ENCODE measurements at places on chromosomes 11 and 22.
A peak's percentile ranks its signal among the peaks of the same experiment; 100 is the strongest.

DNA sequence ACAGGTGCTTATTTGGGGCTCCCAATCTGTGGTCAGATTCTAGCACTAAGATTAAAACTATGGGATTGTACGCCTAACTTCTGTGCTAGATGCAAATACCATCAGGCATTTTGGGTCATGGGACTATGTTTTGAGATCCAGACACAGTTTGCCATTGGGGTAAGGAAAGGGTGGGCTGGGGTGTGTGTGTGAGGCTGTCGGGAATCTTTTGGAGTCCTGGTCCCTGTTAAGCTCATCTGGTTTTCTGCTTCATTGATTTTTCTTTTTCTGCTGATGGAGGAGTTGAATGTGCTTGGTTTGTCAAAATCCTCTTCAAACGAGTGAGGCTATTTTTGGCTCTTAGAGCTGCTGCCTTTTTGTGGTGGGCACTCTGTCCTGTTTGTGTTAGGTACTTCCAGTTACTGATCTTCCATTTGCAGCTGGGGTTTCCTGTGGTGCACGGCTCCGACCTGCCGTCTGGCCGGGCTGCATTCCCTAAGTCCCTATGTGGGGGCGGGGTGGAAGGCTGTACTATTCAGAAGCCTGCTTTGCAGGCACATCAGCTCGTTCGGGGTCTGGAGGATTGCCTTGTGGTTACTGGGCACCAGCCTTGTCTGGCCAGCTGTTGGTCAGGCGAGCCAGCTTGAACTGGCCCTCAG lies 2.9 kb downstream of the BCR start:
- DNase-seq, result peak; percentile 62

DNA sequence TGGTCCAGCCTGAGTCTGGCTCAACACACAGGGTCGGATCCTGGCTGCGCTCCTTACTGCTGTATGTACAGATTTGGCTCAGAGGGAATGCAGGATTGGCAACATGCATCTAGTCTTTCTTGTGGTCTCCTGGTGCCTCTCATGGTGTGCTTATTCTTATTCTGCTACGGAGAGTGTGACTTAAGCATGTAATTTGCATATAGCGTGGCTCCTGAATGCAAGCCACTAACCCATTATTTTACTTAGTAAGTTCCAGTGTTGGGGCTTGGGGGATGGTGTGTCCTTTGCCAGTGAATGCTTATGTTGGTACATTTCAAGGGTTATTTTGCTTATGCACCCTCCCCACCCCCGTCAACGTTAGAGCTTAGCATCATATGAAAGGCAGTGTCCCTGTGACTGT lies 51.2 kb downstream of the PTPRJ start:
- no peak for DNase-seq

DNA sequence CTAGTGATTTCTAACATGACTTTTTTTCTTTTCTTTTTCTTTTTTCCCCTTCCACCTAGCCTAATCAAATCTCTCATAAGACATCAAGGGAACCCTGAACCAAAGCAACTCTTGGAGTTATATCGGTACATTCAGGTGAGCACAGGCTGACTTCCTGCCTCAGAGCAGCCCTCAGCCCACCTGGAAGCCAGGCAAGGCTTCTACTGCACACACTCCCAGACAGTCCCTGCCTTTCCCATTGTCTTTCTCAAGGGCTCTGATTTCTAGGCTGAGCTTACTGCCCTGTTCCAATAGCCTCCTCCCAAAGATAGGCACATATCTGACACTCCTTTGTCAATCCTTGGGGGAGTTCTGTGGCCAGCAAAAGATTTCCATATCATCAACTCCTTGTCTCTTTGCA lies 629.5 kb downstream of the NTM start:
- DNase-seq, result no peak

DNA sequence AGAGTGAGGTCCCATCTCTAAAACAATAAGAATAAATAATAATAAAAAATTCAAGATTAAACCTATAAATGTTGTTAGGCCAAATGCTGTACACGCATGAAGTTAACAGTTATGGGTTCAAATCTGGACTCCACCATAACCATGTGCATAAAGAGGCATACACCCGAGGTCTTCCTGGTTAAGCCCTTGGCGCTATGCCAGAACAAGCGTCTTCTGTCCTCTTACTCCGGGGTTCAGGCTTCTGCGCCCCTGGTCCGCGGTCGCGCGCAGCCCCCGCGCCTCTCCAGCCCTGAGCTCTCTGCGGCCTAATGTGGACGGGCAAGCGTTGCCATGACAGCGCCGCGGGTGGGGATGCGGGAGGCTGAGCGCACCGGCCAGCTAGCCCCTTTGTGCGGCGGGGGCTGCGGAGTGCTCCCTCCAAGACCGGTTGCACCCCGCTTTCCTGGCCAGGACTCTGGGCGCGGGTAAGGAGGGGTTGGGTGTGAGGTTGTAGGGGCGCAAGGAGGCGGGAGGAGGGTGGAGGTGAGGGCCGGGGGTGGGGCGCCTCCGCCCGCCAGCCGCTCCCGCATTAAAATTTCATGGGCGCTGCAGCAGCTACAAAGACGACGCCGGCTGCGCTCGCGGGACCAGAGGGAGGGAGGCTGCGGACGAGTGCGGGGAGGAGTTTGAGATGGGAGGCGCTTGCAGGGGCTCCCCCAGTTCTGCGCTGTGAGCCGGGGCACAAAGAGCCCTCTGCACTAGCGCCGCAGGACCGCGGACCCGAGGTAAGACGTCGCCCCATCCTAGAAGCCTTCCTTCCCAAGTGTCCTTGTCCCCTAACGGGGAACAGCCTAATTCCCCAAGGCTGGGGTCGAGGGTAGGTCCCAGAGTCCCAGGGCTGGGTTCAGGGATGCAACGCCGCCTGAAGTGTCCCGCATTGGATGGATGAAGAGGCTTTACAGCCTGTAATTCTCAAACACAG lies at the start of gene MIAT:
Gene MIAT, plus strand, starts transcription at position 698 of the 961 bp plus-strand sequence.
- DNase-seq, result peak; percentile 61

DNA sequence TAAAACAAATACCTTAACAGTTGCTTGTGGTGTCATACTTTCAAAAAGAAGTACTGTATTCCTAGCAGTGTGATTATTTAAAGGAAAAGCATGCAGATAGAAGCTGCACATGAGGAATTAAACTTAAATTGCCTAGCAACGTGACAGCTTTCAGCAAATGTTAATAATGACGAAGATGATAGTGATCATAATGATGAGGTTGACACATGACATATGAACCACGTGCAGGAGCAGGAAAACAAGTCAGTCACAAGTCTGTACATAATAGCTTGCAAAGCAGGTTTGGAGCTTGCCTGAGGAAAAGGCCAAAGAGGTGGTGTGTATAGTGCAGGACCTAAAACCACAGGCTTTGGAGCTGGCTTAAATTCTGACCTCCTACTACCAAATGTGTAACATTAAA lies 30.6 kb upstream of the PIK3C2A start:
- no peak for DNase-seq

DNA sequence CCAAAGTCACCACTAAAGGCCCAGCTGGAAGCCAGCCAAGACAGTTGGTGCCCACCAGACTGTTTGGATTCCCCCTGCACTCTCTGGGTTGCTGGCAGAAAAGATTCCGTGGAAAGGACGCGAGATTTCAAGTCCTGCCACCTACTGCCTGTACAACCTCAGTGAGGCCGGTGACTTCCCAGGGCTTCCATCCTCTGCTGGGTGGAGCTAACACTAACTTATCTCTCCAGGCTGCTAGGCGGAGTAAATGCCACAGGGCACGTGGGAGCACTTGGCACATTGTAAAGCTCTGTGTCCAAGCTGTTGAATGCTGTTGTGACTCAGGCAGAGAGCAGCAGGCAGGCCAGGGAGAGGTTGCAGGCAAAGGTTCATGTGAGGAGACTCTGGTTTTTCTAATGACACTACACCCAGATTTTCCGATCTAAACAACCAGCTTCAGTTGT lies 50.9 kb upstream of the CDON start:
- peak; percentile 67 for DNase-seq

- DNase-seq, result no peak
These were observed 14.9 kb downstream of the ADAMTS8 start for GRCh38 chr11:130413405-130414106.

DNA sequence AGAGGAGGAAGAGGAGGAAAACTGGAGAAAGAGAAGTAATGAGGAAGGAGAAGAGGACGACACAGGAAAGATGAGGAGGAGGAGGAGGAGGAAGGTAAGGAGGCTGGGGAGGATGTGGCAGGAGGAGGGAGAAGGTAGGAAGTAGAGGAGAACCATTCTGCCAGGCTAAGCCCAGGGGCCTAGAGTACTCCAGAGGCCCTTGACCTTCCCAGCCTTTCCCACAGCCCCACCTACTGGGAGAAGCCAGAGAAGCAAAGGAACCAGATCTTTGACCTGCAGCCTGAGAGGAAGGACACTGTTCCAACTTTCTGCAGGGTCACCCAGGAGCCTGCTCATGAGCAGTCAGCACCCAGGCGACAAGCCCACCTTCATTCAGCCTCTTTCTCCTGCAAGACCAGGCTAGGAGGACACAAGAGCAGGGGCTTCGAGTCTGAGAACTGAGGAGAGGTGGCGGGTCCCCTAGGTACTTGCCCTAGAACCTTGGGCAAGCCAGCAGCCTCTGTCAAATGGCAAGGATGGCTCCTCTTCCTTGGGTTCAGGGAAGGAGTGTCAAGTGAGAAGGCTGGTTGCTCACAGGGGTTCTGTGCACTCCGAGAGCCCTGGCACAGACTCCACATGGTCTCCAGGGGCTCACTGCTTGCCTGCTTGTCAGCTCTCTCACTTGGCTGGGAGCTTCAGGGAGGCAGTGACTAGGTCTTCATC lies 27.9 kb upstream of the OAF start:
- DNase-seq, result peak; percentile 31

DNA sequence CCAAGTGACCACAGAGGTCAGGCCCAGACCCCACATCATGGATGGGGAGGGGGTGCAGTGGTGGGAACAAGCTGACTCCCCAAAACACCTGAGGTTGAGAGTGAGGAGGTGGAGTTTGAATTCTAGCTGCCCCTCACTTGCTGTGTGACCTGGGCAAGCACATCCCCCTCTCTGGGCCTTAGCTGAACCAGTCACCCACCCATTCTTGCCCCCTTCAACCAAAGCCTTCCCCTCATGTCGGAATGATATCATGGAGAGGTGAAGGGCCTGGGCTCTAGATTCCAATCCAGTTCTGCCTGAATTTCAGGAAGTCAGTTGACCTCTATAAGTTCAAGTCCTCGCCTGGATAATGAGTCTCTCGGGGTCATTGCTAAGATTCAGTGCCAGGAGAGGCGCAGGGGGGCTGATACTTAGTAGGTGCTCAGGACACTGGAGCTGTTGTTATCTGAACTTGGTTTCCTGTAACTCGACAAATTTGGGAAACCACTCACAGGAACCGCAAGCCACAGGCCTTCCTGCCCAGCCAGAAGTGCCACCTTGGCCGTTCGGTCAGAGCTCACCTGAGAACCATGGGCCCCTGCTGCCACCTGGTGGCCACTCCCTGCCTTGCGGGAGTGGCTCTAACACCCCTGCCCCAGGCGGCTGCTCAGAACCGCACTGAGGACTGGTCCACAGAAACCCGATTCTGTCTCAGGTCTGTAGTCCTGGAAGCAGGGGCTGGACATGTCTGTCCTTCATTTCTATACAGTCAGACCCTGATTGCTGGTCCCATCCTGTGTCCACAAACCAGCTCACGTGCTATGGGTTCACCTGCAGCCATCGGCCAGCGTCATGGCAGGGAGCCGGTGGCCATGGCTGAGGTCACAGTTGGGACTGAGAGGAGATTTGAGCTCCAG lies 6.9 kb downstream of the CDC42EP1 start:
- peak; percentile 71 for DNase-seq

DNA sequence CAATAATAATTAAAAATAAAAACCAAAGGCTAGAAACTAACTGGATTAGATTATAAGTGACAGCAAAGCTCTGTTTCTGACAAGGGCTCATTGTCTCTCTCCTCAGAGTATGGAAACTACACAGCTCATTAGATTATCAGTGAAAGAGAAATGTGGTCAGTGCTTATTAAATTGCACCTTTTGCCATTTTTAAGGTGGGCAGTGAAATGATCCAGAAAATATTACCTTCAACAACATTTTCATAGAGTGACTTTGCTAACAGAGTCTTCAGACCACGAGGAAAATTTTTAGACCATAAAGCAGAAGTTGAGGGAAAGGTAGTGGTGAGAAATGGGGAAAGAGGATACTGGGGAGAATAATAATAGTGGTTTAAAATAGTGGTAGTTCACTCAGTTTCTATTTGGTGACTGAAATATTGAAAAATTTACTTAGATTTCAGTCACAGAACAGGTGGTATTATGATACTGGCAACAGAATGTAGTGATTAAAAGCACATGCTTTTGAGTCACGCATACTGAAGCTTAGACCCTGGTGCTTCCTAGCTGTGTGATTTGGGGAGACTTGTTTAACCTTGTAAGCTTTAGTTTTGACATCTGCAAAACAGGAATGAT lies 684.0 kb upstream of the CCDC90B start:
- DNase-seq, result no peak

- DNase-seq, result no peak
These were observed 5.4 kb downstream of the HINFP start for GRCh38 chr11:119126675-119127268.

GRCh38 chr22:39773976-39774539 lies 119.5 kb downstream of the ENTHD1 start:
- no peak for DNase-seq

DNA sequence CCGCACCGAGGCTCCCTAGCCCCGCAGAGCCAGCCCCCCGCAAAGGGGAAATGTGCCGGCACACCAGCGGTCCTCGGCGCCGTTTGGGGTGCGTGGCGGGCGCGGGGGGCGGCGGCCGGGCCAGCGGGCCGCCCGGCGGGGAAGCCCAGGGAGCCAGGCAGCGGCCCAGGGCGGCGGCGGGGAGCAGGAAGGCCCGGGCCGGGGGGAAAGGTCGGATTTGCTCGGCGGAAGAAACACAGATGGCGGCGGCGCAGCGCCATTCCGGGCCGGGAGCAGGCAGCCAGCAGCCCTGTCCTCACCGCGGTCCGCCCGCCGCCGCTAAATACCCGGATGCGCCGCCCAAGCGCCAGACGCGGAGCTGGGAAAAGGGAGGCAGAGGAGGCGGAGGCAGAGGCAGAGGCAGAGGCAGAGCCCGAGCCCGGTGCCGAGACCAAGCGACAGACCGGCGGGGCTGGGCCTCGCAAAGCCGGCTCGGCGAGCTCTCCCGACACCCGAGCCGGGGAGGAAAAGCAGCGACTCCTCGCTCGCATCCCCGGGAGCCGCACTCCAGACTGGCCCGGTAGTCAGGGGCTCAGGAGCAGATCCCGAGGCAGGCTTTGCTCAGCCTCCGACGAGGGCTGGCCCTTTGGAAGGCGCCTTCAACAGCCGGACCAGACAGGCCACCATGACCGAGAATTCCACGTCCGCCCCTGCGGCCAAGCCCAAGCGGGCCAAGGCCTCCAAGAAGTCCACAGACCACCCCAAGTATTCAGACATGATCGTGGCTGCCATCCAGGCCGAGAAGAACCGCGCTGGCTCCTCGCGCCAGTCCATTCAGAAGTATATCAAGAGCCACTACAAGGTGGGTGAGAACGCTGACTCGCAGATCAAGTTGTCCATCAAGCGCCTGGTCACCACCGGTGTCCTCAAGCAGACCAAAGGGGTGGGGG lies 2.6 kb upstream of the GCAT start:
- peak; percentile 86 for DNase-seq

Measured in NCI-H1092 treated with DMSO at 0.1 percent for 48 hours (cell line).